CD8-positive, alpha-beta memory T cell (primary cell): ENCODE measurements at places on chromosomes 16 and 17.

- DNase-seq: no peak
These were observed 13.1 kb upstream of the MMD start for GRCh38 chr17:55434721-55435120.

DNA sequence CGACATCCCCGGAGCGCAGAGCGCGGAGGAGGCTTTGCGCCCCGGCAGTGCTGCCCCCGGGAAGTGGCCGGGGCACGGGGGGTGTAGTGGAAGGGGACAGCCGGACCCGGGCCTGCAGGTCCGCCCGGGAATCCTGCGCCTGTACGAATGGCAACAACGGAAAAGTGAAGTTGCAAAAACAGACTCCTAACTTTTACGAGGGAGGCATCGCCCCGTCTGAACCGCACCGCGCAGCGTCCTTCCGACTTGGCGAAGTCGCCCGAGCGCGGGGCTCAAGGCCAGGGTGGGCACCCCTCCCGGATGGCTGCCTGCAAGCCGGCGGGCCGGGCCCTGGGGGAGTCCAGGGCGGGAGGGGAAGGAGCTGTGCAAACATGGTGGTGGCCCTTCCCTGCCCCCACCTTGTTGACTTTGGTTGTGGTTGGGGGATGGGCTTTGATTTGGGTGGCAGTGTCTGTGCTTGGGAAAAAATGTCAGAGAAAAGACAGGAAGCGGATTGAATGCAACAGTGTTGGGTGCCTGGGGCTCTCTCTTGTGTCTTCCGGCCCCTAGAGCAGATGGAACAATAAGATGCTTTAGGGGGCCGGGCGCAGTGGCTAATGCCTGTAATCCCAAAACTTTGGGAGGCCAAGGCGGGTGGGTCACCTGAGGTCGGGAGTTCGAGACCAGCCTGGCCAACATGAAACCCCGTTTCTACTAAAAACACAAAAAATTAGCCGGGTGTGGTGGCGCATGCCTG is 675 bp downstream of the RNF213 start:
- DNase-seq: peak; percentile 38

GRCh38 chr17:310111-311010 is 42.2 kb downstream of the RPH3AL start:
- no peak for DNase-seq

DNA sequence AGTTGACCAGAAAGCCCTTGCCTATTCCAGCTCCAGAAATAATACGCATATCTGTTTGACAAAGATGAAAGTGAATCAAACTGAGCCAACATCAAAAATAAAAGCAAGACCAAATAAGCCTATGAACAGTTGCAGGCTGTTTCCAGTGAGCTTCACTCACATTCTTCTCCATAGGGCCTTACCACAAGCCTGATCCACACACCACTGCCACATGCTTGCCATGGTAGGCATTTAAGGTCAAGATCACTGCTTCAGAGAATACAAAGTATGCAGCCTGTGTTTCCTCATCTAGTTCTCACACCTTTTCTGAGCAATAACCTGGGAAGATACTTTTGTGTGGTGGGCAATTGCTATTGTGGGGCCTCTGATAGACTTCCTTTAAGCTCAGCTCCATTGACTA is 1060.2 kb downstream of the CDH11 start:
- DNase-seq: no peak

- DNase-seq: no peak
These were observed 23.5 kb upstream of the DNAJA2 start for GRCh38 chr16:46996952-46997458.

DNA sequence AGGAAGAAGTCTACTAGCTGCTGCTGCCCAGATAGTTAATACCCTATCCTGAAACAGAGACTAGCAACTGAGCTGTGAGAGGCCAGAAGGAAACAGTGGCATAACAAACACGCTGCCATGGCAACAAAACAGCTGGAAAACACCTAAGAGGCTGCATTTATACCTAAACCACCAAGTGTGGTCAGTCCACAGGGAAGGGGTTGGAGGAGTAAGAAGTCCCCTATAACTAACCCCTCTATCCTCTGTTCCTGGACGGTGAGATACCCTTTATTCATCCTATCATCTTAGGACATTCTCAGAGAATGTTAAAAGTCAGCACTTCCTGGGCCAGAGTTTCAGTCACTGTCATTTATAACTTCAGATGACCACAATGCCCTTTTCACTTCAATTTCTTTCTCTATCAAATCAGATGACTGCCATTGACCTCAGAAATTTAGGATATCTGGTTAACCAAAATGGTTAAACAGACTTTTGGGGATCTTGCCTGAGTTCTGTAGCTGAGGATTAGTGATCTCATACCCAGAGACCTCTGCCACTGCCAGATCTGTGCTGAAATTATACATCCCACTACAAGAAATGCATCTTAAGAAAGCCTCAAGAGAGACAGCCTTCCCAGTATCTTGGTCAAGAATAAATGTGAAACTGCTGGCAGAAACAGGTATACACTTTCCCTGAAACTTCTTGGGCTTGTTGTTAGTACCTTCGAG is 36.2 kb downstream of the STH start:
- DNase-seq: no peak

GRCh38 chr17:58337210-58337599 is 8.6 kb upstream of the TSPOAP1 start:
- no peak for DNase-seq

- DNase-seq: no peak
These were observed 8.6 kb downstream of the SLC13A5 start for GRCh38 chr17:6704470-6705052.

DNA sequence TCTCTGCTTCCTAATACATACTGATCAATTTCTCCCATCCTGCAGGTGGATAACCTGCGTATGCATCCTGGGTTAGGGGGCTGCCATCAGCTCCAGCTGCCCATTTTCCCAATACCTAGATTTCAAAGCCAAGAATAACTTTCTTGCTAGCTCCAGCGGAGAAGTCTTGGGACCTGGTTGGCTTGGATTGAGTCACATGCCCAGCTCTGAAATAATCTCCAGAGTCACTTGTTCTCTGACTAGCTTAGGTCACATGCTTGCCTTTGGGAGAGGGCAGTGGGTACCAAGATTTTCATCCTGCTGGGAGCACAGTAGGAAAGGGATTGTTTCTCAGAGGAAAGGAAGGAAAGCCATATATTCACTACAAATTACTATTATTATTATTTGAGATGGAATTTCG is 70.0 kb upstream of the ELAC2 start:
- DNase-seq: no peak

DNA sequence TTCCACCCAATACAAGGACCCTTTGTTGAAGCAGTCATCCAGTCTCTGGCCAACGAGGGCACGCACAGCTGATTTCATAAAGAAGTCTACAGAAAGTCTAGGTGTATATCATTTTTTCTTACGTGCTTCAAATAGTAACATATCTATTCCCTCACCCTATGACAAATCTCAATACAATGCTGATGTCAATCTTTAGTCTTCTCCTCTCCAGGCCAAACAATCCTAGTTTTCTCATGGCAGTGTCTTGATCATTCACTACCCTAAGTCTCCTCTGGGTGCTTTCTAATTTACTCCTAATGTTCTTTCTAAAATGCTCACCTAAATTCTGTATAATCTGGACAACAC is 92.6 kb downstream of the CACNG1 start:
- no peak for DNase-seq

GRCh38 chr17:12680407-12680897 is 14.8 kb downstream of the MYOCD start:
- DNase-seq: no peak

DNA sequence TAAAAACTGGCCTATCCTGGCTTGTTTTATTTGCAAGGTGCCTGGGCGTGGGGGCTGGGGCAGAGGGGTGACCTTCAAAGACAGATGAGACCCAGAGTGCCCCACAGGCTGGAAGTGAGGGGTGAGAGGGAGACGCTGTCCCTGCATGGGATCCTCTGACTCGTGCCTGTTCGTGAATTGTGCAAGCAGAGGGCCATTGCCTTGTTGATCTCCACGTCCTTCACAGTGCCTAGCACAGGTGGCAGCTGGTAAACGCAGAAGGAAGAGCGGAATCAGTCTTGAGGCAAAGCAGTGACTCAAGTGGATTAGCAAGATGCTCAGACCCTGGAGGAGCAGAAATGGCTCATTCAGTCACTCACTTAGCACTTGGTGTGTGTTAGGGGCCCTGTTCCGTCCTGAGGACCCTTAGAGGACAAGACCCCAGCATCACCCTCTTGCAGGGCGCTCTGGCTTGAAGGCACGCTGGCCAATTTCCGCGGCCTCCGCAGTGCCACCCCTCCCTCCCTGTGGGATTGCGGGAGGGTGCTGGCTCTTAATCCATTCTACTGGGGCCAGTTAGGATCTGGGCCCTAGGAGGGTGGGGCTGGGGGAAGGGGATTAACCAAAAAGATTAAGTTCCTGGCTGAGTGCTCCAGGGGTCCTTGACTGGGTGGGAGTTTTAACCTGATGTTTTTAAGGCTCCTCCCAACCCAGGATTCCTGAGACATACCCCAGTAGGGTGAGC is 151.2 kb downstream of the CCDC182 start:
- DNase-seq: no peak

DNA sequence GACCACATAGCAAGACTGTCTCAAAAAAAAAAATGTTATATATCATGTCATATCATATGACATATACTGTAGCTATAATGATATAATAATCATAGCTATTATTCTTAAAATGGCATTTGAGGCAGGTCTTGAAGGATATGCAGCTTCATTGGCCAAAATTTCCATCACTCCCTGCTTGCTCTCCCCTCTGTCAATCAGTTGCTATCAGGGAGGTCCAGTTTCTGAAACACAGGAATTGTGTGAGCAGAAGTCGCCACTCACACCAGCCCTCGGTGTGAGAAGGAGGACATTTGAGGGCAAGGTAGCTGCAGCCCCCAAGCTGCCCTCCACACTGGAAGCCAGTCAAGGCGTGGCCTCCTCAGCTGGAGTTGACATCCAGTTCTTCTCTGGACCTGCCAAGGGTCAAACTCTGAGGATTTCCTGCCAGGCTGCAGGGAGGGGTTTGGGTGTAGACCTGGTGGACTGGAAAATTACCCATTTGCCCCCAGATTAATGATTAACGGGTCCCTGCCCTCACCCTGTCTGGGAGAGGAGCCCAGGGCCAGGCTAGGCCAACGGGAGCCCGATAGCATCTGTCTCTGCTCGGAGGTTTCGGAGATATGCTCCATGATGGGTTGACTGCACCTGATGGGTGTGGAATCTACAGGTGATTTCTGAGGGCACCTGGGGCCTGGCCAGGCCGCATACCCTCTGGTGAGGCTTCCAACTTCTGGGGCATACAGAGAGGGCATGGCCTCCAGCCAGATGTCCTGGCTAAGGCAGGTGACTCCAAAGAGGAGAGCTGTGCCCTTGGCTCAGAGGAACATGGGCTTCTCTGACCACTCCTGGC is 18.8 kb downstream of the WNT9B start:
- no peak for DNase-seq

- DNase-seq: no peak
These were observed 19.9 kb upstream of the C16orf87 start for GRCh38 chr16:46850619-46851555.

GRCh38 chr16:66580605-66581209 is 1.4 kb downstream of the CMTM2 start:
- DNase-seq: no peak

DNA sequence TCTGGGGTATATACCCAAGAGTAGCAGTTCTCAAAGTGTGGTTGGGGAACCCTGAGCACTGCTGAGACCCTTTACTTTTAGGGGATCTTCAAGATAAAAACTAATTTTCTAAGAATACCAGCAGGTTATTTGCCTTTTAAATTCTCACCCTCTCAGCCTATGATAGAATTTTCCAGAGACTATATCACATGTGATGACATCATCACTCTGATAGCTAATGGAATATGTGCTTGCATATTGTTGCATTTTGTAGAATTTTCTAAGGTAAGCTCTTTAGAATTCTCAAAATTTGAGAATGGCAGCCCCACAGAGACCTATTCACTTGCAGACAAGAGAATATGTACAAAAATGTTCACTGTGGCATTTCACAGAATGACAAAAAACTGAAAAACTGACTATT is 181.1 kb downstream of the MYO1D start:
- DNase-seq: no peak

DNA sequence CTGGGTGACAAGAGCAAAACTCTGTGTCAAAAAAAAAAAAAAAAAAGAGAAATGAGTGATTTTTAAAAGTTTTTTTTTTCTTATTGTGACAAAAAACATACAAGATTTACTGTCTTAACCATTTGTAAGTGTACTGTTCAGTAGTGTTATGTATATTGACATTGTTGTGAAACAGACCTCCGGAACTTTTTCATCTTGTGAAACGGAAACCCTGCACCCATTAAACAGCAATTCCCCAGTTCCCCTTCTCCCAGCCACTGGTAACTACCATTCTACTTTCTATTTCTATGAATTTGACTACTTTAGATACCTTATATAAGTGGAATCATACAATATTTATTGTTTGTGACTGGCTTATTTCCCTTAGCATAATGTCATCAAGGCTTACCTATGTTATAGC is 18.7 kb downstream of the DUS2 start:
- no peak for DNase-seq

GRCh38 chr17:2087597-2088211 is 32.8 kb downstream of the HIC1 start:
- no peak for DNase-seq

- DNase-seq: peak; percentile 95
These were observed 725 bp downstream of the KRTAP16-1 start for GRCh38 chr17:41308251-41308917.

- no peak for DNase-seq
These were observed 613.7 kb downstream of the TMEM114 start for GRCh38 chr16:7976563-7976962.

- no peak for DNase-seq
These were observed 1.0 kb downstream of the TMEM114 start for GRCh38 chr16:8589057-8589899.

DNA sequence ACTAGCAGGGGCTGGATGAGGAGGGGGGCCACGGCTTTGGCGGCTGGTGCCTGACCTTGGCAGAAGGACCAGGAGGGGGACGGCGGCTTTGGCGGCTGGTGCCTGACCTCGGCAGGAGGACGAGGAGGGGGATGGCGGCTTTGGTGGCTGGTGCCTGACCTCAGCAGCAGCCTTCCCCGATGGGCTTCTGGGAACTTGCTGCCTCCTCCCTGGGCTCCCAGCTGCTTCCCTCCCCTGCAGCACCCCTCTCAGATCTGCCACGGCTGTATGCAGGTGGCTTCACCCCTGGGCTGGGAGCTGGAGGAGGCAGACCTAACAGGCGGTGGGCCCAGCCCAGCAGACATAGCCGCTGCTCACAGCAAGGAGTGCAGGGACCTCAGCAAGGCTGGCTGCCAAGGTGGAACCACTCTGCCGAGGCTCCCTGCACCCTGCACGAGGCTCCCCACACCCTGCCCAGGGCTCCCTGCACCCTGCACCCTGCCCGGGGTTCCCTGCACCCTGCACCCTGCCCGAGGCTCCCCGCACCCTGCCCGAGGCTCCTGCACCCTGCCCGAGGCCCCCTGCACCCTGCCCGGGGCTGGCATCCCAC is 38.4 kb upstream of the CBFA2T3 start:
- peak; percentile 32 for DNase-seq
